ENCODE measurements at places on chromosomes 2 and 18.

GRCh38 chr2:168639441-168639898, 163.0 kb upstream of the NOSTRIN start:
- DNase-seq = no peak

GRCh38 chr2:138021154-138021553, 56.9 kb downstream of the HNMT start:
- DNase-seq = no peak

DNA sequence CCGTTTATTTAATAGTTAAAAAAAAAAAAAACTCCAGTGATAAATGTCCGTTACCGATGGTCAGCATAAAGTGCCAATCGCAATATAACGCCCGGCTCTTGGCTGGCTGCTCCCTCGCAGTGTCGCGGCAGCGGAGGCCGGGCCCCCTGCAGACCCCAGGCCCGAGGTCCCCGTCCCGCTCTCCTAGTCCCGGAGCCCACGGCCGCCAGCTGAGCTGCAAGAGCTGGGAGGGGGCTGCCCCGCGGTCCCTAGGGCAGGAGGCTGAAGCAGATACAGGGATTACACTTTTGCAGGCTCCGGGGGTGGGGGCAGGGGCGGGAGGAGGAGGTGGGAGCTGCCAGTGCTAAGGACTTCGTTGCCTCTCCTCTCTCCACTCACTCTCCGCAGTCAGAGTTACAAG, 6.9 kb downstream of the OSR1 start:
- DNase-seq = no peak

GRCh38 chr2:36203366-36203765, 152.2 kb upstream of the CRIM1 start:
- DNase-seq = no peak

DNA sequence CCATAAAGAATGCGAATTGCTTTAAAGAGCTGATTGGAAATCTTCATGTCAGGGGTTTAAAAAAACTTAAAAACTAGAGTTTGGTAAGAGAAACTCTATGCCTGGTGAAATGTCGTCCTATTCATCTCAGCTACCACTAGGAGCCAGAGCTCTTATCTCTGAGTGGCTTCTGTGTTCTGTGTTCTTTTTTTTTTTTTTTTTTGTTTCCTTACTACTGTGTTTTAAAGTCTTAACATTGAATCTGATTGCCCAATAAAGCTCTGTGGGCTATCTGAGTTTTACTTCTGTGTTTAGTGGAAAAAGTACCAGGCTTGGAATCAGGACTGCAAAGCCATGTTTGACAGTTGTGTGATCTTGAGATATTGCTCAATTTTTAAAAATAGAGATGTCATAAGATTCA, 494.8 kb downstream of the RIT2 start:
- no peak for DNase-seq

DNA sequence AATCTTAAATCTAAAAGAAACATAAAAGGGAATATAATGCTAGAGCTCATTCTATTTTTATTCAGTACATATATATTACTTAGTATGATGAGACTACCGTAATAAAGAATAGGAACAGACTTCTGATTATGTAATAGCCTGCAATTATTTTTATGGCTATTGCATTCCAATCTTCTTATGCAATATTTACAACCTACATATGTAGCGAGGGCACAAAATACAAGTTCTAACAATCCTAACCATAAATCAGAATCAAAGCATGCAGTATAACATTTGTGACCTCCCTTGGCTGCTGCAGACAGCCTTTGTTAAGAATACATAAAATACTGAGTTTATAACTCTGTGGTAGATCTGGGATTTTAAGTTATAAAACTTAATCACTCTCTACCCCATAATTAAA, 177.6 kb downstream of the BABAM2 start:
- DNase-seq = no peak

GRCh38 chr2:40488927-40489677, 37.2 kb upstream of the SLC8A1 start:
- no peak for DNase-seq

- peak; percentile 72 for DNase-seq
Measured at GRCh38 chr18:46071653-46072375, at the start of gene PSTPIP2. Gene PSTPIP2, minus strand, starts transcription at chr18:46072260. Its CDS starts 72 bp downstream, at chr18:46072188.

DNA sequence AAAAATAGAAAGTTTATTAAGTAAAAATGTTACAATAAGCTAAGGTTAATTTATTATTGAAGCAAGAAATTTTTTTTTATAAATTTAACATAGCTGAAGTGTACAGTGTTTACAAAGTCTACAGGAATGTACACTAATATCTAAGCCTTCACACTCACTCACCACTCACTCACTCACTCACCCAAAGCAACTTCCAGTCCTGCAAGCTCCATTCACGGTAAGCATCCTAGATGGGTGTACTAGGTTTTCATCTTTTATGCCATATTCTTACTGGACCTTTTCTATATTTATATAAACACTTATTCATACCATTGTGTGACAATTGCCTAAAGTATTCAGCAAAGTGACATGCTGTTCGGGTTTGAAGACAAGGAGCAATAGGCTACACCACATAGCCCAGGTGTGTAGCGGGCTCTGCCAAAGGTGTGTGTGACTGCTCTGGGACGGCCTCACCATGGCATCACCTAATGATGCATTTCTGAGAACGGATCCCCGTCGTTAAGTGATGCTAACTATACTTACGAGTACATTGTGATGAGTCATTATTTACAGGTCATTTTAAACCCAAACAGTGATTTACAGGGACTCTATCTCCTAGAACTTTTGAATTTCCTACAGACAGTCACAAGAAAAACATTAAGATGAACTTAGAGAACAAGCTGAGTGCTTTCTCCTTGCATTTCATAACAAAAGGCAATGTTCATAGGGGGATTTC, 76.3 kb upstream of the ID2 start:
- DNase-seq = no peak

DNA sequence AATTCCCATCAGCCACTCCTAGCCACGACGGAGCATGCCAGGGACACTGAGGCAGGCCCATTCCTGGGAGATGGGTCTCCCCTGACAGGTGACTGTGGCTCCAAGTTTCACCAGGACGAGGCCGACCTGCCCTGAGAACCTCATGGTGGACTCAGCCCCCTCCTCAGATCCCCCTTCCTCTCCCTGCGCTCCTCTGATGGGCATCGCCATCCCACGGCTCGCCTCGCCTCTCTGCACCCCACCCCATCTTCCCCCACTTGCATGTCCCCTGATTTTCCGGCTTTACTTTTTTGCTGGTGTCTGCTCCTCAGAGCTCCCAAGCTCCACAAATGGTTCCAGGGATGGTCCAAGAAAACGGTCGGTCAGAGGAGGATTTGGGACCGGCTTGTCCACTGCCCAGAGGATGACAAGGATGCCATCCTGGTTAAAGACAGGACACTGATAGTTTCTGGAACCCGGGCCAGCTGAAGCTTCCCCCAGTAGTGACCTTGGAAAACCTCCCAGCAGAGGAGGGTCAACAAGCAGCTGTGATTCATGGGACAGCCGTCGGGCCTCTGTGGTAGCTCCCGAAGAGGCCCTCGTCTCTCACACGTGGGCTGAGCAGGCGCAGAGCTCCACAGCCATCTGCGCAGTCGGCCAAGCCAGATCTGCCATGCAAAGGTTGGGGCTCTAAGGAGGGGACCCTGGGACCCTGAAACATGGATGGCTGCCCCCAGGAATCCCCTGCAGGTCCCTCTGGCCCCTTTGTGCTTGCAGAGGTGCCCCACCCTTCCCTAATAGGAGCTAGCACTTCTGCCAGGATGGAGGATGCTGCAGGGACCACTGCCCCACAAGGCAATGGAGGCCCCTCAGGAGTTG, 87.8 kb upstream of the SLC66A3 start:
- no peak for DNase-seq

DNA sequence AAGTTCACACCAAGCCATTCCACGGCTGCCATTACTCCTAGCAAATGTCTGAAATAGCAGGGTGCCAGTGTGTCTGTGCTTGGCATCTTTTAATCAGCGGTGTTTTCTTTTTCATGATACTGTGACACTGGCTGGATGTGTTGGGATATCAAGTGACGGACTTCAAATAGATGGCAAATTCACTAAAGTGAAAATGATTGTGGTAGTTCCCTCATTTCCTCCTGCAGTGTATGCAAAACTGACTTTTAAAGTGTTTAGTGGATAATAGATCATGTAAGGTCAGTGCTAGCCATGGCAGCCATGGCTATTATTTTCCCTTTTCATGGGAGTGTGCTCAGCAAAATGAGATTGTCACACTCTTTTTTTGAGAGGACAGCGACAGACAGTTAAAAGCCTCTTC, 261.5 kb upstream of the SIX3 start:
- DNase-seq = no peak

GRCh38 chr2:174325373-174326160, 9.2 kb upstream of the SP9 start:
- DNase-seq = no peak

DNA sequence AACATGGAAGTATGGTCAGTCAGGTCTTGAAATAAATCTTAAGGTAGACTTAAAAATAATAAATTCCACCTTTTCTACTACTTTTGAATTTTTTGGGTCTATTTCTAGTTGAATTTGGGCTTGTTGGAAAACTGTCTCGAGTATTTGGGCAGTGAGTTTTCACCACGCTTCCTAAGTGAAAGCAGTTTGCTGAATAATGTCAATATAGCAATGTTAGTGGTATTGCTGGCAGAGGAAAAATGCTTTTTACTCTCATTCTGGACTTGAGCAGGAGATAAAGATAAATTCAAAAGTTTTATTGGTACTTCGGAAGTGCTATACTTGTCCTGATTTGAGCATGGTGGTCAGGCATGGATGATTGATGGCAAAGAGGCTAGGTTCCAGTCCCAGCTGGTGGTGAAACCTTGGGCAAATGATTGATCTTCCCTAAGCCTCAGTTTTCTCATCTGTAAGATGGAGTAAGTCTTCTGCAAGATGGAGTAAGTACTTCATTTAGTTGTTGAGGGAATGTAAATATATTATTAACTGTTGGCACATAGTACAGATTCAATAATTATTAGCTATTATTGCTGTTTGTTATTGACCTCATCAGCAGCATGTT, 503.5 kb upstream of the ZEB2 start:
- DNase-seq = no peak

DNA sequence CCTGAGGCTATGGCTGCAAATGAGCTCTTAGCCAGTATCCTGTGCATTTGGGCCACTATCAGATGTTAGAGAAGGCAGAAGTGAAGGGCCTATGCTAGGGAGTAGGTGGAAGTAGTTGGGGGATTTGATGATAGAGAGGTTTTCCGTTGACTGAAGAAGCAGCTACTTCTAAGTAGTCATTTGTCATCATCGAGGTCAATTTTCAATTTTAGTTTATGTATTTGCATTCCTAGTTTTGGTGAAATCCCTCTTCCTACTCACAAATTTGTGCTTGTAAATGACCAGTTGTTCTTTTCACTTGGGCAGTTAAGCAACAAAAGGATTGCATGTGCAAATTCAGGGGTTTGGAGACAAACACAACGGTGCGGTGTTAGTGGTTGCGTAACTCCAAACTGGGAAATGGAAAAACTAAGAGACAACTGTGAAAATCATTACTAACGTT, 48.5 kb upstream of the PELI1 start:
- DNase-seq = no peak

DNA sequence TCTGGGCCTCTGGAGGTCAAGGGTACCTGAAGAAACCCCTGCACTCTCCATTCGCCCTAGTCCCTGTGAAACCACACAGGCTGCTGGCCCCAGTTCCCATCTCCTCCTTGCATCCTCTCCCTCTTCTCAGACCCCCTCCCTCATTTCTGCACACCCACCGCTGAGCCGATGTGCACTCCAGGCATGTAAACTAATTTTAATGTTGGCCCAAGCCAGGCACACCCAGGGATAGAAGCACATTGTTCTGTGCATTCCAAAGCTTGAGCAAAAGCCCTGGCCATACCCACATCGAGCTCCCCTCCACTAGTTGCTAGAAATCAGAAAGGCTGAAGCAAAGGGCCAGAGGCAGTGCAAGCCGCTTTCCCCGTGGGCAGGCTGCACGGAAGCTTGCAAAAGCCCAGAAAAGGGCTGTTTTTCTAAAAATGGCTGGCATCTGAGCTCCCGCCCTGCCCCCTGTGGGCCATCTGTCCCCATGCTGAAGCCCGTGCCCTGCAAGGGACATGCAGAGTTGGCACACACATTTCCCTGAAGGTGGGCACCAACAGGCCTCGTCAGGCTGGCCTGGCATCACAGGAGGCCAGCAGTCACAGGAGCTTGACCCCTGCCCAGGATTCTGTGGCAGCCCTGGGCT, 181.6 kb downstream of the SMAD7 start:
- DNase-seq = no peak

- no peak for DNase-seq
Measured at GRCh38 chr18:62420151-62420512, 95.0 kb downstream of the TNFRSF11A start.

DNA sequence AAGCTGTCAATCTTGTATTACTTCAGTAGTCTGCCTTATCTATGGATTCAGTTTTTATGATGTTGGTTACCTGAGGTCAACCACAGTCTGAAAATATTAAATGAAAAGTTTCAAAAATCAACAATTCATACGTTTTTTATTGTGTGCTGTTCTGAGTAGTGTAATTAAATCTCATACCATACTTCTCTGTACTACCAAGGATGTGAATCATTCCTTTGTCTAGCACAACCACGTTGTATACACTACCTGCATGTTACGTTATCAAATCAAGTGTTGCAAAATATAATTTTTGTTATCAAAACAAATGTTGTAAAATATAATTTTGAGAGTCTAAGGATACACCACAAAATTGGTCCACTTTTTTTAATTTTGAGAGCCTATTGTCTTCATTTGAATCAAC, 590.2 kb upstream of the SETBP1 start:
- no peak for DNase-seq

DNA sequence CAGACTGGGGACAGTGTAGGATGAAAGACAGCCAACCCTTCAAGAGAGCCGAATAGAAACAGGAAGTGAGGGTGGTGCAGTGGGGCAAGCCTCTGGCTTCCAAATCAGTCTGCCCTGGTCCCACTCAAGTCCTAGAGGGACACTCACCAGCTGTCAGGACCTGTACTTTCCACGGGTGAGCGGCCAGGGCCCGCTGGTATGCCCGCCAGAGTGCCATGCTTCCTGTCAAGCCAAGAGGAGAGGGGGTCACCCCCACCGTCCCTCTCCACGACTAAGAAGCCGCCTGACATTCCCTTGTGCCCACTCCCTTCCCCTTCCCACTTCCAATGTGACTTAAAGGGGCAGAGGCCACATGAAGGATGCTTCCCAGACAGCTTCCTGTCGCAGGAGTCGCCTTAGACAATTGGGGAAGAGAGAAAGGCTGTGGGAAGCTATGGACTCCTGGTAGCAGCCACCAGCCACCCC, 564 bp downstream of the MPV17 start:
- no peak for DNase-seq

Measured in stimulated activated CD4-positive, alpha-beta T cell treated with anti-CD3 and anti-CD28 coated beads, Interleukin-4, amount 100 ng/mL, for 1 hour (primary cell).